ENCODE measurements at places on chromosomes 5 and 9.

DNA sequence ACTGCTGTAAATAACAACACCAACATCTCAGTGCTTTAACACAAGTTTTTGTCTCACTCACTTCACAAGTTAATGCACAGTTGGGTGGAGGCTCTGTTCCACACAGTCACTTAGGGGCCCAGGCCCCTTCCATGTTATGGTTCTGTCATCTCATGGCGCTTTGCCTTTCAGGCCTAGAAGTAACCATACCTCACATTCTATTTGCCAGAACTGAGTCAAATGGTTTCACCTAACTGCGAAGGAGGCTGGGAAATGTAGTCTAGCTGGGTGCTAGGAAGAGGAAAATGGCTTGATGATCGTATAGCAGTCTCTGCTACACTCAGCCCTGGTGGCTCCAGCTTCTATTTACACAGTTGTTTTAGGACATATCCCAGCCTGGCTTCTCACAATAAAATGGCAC lies 23.1 kb upstream of the MVB12B start:
- no peak for DNase-seq

DNA sequence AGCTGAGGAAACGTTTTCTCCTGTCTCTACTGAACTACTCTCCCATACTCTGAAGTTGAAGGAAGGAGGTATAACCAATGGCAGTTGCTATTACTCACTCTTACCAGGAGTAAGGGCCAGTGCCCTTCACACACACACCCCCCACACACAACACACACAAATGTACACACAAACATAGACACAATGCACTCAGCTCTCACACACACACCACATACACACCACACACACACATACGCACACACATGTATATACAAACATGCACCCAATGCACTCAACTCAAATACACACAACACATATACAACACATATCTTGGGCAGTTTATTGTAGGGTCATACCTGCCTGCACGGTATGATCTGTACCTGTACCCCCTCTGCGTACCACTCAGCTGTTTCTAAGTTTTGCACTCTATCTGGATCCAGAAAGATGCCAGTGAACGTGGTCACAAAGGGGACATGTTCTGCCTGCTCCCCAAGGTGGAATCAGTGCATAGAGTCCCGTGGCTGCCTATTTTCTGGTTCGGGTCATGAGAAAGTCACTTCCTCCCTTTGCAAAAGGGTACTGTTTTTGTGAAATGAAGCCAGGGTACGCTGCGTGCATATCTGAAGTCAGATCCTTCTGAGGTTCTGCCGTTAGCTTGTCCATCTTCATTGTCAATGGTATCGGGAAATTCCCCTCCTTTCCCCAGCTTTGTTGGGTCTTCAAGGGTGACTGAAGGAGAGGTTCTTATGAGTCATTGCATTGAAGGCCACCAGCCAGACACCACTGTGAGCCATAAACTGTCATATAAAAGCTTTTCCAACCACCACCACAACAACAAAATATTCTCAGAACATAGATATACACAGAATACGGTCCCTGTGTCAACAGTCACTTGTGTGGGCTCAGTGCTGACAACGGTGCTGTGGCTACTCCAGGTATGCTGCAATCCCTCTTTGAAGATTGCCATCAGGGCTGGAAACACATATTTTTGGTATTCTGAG lies 131.9 kb downstream of the UGCG start:
- no peak for DNase-seq

- DNase-seq, result no peak
Observed at GRCh38 chr5:1109542-1110306, 2.1 kb downstream of the SLC12A7 start.

DNA sequence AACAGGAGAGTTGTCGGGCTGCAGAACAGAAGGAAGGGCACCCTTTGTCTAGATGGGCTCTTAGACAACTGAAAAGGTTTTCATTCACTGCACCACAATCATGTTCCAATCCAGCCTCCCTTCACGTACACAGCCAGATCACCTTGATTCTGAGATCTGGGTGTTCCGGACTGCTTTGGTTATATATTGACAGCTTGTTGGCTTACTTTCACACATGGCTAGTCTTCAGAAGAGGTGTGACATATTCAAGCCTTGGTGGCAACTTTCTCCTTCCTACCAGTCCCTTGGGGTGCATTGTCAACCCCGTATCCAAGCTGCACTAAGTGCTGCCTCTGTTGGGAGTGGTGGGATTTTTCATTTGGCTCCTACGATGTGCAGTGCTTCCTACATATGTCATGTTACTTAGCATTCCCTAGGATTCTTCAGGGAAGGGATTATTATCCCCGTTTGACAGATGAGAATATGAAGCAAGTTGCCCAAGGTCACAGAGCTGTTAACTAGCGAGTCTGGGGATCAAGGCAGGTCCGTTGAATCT lies 100.6 kb downstream of the LIFR start:
- DNase-seq, result no peak

DNA sequence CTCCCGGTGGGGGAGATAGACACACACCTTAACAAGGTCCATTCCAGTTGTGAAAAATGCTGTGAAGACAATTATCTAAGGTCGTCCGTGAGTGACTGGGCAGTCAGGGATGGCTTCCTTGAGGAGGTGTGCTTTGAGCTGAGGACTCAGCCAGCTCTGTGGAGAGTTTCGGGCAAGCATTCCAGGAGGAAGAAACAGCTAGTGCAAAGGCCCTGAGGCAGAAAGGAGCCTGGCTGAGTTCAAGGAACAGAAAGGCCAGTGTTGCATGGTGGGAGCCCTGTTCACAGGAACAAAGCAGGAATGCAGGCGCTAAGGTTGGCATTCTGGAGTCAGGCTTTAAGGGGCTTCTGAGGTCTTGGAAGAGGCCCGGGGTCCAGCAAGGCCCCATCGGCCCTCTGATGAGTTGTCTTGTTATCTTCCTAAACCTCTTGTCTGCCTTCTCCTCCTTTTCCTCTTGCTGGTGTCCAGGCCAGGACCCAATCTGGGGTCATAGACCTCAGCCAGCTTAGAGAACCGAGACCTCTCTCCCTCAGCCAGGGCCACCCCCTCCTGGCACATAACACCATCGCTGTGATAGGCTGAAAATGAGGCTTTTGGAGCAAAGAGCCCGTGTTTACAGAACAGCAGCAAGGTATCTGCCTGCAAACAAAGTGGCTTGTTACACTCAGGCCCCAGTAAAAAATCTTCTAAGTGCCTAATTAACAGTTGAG lies 270.2 kb upstream of the MVB12B start:
- no peak for DNase-seq

DNA sequence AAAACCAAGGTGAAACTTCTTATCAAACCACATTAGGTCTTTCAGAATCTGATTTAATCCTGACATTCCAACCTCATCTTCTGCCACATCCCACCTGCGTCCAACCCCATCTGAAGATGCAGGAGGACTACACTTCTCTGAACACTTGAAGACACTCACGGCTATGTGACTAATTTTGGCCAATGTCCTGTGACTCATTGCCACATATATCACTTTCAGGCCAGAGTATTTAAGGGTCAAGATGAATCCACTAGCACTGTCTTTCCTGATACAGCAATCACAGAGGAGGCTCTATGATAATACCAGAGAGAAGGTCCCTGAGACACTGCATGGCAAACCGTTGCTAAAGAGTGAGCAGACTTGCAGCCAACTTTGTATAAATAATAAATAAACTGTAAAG lies 323.4 kb downstream of the NR2F1-AS1 start:
- DNase-seq, result peak; percentile 65

- no peak for DNase-seq
Observed at GRCh38 chr5:5665225-5666075, 243.0 kb downstream of the ICE1 start.

DNA sequence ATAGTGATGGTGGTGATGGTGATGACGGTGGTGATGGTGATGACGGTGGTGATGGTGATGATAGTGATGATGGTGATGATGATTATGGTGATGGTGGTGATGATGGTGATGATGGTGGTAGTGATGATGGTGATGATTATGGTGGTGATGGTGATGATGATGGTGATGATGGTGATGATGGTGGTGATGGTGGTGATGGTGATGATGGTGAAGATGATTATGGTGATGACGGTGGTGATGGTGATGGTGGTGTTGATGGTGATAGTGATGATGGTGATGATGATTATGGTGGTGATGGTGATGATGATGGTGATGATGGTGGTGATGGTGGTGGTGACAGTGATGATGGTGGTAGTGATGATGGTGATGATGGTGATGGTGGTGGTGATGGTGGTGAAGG lies 149.2 kb upstream of the IRX1 start:
- no peak for DNase-seq

DNA sequence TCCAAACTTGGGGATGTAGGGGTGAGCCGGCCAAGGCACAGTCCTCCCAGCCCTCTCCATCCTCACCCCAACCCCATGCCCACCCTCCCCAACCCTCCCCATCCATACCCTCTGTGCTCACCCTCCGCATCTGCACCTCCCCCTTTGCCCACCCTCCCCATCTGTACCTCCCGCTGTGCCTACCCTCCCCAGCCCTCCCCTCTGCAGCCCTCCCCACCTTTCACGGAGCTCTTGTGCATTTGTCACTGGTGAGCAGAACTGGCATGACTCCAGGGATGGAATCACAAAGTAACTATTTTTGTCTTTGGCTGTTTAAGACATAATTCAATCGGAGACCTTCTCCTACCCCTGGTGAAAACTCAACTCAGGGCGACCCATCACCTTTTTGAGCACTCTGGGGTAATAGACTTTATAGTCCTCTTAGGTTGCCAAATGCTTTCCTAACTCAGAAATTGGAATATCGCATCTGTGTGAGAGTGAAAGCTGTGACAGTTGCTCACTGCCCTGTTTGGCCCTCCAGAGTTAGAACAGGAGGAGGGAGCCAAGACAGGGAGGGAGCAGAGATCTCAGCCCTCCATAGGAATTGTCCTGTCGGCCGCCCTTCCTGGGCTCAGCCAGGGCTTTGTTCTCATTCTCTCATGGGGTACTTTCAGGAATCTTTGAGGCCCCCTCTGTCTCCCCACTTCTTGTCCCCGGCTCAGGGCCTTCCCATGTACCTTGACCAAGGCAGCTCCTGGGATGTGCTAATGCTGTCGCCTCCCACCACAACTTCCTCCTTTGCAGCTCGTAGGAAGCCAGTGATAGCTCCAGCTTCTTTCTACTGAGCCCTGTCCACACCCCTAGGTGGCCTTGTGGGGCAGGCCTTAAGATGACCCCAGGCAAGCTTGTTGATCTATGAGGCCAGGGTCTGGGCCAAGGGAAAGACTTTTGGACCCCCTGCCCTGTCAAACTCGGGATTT lies 36.2 kb downstream of the OTULIN start:
- DNase-seq, result no peak

DNA sequence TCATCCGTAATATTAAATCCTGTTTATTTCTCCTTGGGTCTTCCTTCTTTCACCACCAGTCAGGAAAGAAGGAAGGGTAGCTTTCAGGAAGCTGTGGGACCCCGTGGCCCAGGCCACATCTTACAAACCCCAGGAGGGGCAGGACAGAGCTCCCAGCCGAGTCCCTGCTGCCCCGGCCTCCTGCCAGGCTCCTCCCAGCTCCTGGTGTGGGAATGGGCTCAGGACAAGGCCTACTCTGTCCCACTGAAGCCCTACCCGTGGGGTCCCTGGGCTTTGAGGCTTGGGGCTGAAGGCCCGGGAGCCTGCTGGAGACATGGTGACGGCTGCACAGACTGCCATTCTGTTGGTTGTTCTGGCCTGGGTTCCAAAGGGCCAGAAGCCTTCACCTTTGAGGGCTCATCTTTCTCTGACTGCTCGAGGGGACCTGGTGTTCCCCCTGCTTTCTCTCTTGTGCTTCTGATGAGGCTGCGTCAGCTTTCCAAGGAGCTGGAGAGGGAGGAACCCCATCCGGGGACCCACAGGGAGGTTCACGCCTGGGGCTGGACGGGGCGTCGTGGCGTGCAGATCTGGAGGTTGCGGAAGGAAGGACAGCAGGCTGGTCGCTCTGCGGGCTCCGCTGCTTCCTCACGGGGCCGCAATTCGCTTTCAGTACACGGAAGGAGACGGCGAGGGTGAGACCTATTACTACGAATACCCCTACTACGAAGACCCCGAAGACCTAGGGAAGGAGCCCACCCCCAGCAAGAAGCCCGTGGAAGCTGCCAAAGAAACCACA lies 86.6 kb downstream of the COL5A1 start:
- no peak for DNase-seq

GRCh38 chr5:153546566-153546965 lies 56.1 kb downstream of the GRIA1 start:
- peak; percentile 82 for DNase-seq
